Natural killer cell treated with Interleukin-12 subunit alpha and Interleukin-12 subunit beta and Interleukin-15 and Interleukin-18, amount 100 ng/mL, for 72 hours (primary cell): ENCODE measurements at places on chromosomes 5 and 9. TPM values are rescaled to one million over a fixed set of nuclear protein-coding genes. Genes with fewer than 3 reads are reported as not detected.

CCL27 gene
- not detected for total RNA-seq

CCNO gene
- total RNA-seq, result not detected

TAF11L2 gene
- total RNA-seq, result not detected

KYAT1 gene
- total RNA-seq, result 6.7 TPM

NR5A1 gene
- not detected for total RNA-seq

FAM221B gene
- not detected for total RNA-seq

PCSK5 gene
- 9.9 TPM for total RNA-seq

TERT gene
- 1.3 TPM for total RNA-seq

GNAQ gene
- 39.4 TPM for total RNA-seq

WWC1 gene
- not detected for total RNA-seq

EGFLAM gene
- total RNA-seq, result not detected

CARTPT gene
- total RNA-seq, result not detected

NUTM2G gene
- not detected for total RNA-seq

SSBP2 gene
- total RNA-seq, result 9.5 TPM

PTGES2 gene
- total RNA-seq, result 110 TPM

ZNG1C gene
- 77.0 TPM for total RNA-seq

SLC36A2 gene
- total RNA-seq, result not detected

BTNL9 gene
- not detected for total RNA-seq

PCDHB10 gene
- not detected for total RNA-seq

SELENOP gene
- total RNA-seq, result not detected

C5orf58 gene
- total RNA-seq, result not detected

SHOC1 gene
- total RNA-seq, result not detected

MVB12B gene
- 13.3 TPM for total RNA-seq

TTLL11 gene
- total RNA-seq, result 7.7 TPM

DCTN3 gene
- 79.8 TPM for total RNA-seq

CCDC180 gene
- total RNA-seq, result 4.9 TPM

TDRD7 gene
- 4.5 TPM for total RNA-seq

AJM1 gene
- total RNA-seq, result 7.8 TPM
